ENCODE measurements at places on chromosomes 7 and 10. TPM values are rescaled to one million over a fixed set of nuclear protein-coding genes. Genes with fewer than 3 reads are reported as not detected.
A peak's percentile ranks its signal among the peaks of the same experiment; 100 is the strongest.

The NPSR1 gene
- total RNA-seq, result not detected

DNA sequence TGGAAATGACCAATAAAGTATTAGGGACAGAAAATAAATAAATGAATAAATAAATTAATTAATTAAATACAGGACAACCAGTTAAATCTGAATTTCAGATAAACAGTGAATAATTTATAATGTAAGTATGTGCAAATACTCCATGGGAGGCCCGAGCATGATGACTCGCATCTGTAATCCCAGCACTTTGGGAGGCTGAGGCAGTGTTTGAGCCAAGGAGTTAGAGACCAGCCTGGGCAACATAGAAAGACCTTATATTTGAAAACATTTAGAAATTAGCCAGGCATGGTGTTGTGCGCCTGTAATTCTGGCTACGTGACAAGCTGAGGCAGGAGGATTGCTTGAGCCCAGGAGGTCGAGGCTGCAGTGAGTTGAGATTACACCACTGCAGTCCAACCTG lies 123.7 kb downstream of the CUL2 start:
- no peak for DNase-seq

The OR6V1 gene
- not detected for total RNA-seq

The PRDX3 gene
- 215 TPM for total RNA-seq

DNA sequence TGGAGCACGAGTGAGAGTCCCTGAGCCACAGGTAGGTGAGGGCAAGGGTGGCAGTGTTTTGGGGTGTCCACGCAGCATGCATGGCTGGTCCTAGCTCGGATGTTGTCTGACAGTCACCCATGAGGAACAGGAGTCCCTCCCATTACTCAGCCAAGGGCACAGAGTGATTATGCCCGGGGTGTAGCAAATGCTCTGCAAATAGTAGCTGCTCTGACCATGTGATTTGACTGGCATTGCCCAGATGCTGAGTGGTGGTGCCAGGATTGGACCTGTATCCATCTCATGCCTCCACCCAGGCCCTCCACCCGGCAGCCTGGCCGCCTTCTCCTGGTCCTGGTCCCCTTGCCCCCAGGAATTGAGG lies 150.8 kb downstream of the GRK5 start:
- no peak for DNase-seq

DNA sequence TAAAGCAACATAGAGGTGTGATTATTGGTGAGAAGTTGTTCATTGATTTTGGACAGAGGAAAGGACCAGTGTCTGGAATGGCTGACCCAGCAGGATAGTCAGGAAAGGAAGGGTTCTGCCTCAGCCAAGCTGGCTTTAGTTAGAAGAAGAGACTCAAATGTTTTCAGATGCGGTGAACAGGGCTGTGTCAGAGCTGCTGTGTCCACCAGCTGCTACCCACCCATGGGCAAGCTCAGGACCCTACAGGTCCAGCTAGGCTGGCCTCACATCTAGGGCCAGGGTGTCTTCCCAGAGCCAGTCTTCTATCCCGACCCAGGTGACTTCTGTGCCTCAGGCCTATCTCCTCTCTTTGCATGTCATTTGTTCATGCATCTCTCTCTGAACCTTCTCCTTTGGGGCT lies 37.3 kb upstream of the CXCL12 start:
- DNase-seq, result no peak

GRCh38 chr7:129466796-129467195 lies 32.6 kb downstream of the STRIP2 start:
- DNase-seq, result no peak

The ACTL6B gene
- total RNA-seq, result not detected

DNA sequence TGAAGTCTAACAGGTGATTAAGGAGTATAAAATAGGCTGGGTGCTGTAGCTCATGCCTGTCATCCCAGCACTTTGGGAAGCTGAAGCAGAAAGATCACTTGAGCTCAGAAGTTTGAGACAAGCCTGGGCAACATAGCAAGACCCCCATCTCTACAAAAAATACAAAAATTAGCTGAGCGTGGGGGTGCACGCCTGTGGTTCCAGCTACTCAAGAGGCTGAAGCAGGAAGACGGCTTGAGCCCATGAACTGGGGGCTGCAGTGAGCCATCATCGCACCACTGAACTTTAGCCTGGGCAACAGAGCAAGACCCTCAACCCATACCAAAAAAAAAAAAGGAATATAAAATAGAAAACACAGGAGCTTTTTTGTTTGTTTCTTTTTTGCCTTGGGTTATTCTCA lies 47.4 kb downstream of the DCLRE1A start:
- no peak for DNase-seq

The AOAH gene
- total RNA-seq, result 1.2 TPM

DNA sequence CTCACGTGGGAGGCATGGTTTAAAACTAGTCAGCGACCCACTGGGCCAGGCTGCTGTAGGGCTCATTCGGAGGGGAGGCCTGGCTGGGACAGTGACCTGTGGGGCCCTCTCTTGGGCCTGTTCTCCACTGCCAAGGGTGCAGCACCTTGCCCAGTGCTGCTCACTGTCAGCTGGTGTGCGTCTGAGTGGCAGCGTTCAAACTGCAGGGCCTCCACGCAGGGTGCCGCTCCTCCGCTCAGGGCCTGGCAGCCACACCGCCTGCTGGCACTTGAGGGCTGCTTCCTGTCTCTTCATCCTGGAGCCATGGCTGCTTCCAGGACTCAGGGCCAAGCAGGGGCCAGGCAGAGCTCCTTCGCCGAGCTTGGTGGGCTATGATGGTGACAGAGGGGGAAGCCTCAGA lies 18.3 kb downstream of the ADAMTS14 start:
- no peak for DNase-seq

DNA sequence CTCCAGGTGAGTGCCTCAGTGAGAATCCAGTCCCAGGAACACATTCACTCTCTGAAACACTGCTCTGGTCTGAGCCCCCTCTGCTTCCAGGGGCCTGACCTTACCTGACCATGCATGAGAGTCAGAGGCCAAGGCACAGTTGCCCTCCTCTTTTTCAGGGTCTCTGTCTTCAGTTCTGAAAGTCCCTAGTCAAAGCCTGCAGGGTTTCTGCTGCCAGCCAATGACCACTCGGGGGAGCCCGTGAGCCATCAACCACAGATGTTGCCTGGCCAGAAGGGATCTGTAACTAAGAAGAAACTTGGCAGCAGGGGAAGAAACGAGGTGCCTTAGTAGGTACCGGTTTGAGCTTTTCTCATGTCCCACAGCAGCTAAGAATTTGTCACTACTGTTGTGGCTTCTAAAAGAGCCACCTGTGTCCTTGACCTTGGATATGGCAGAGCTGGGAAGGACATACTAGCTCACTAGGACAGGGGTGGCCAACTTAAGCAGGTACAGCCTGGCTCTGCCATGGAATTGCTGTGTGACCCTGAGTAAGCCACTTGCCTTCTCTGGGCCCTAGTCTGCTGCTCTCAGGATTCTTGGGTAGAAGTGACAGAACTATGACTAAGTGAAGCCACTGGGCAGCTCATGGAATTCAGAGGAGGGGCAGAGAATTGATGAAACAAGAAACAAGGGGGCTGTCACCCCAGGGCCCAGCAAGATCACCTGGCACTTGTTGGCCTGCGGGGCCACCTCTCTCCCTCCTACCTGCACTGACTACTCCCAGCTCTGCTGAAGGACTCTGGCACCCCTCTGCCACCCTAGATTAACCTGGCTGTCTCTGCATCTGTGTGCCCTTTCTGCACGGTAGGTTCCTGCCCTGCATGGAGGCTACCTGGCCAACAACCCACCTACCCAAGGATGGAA lies 83.8 kb upstream of the GPR26 start:
- peak; percentile 82 for DNase-seq

The TSPAN12 gene
- total RNA-seq, result not detected

The HMX2 gene
- total RNA-seq, result 0.62 TPM

GRCh38 chr10:120570418-120570817 lies 113.4 kb downstream of the PLPP4 start:
- DNase-seq, result no peak

- no peak for DNase-seq
Observed at GRCh38 chr7:18469316-18469715, 26.2 kb upstream of the HDAC9 start.

GRCh38 chr7:54839575-54840213 lies 80.7 kb upstream of the SEC61G start:
- peak; percentile 6 for DNase-seq

- no peak for DNase-seq
Observed at GRCh38 chr10:49502358-49502757, 36.6 kb downstream of the ERCC6 start.

The PGAM2 gene
- total RNA-seq, result 0.24 TPM

GRCh38 chr10:3398825-3399646 lies 226.5 kb upstream of the PITRM1 start:
- DNase-seq, result no peak

The MKI67 gene
- total RNA-seq, result 266 TPM

The CHST12 gene
- total RNA-seq, result 0.62 TPM

The GJD4 gene
- not detected for total RNA-seq

DNA sequence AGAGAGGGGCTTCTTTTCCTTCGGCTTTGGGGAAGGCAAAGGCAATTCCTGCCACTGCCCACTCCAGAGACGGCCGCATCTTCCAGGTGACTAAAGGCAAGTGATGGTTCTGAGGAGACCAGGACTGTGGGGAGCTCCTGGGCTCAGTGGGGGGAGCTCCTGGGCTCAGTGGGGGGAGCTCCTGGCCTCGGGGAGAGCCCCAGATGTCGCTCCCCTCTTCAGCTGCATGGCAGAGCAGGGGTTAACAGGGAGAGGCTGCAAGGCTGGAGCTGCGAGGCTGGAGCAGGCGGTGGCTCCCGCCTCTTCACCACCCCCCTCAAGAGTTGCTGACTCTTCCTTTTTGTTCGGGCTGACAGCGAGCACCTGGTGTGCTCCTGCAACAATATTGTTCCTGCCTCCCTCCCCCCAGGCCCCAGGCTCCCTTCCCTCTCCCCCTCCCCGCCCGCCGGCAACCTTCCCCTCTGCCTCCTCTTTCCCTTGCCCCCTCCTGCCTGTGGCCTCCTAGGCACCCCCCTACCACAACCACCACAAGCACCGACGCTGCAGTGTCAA lies 56.3 kb upstream of the LBX1 start:
- DNase-seq, result no peak

The CUBN gene
- total RNA-seq, result 0.37 TPM

The GOLGA7B gene
- total RNA-seq, result 0.25 TPM

- DNase-seq, result no peak
Observed at GRCh38 chr10:122643931-122644534, 55.6 kb downstream of the C10orf120 start.

The SPDYE11 gene
- total RNA-seq, result not detected

GRCh38 chr7:107219563-107220244 lies 50.9 kb downstream of the HBP1 start:
- DNase-seq, result no peak

The ANKRD26 gene
- total RNA-seq, result 4.6 TPM

The GPR158 gene
- total RNA-seq, result not detected

The RAB19 gene
- 4.6 TPM for total RNA-seq

All from activated naive CD4-positive, alpha-beta T cell treated with anti-CD3 and anti-CD28 coated beads for 36 hours (primary cell).